ENCODE measurements at places on chromosomes 5 and 9.
A peak's percentile ranks its signal among the peaks of the same experiment; 100 is the strongest.

DNA sequence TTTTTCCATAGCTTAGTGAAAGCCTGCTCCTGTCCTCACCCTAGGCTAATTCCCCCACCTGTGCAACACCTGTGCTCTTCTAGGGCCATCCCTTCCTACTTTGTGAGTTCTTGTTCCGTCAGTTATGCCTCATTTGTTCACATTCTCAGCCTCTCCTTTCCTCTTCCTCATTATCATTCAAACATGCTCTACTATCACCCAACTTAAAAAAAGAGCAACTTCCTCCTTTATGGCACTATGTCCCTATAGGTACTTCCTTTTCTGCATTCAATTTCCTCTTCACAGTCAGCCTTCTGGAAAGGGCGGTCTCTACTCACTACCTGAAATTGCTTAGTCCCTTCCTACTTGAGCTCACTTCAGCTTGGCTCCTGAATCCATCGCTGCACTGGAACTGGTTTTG is 111.8 kb upstream of the LHFPL2 start:
- DNase-seq: no peak

GRCh38 chr9:14209399-14210345 is 104.3 kb downstream of the NFIB start:
- DNase-seq: no peak

DNA sequence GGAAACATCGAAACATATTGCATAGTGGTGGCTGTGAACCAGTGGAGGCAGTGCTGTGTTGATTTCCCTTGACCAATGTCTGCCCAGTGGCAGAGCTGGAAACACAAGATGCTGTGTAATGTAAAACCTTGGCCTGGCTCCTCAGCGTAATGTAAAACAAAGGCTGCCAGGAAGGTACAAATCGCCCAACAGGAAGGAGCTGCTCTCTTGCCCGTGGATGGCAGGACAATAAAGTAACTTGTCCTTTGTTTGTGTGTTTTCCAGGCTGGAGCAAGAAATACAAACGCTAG is 143.4 kb downstream of the PALM2AKAP2 start:
- DNase-seq: no peak

GRCh38 chr5:116912221-116912620 is 337.6 kb upstream of the SEMA6A start:
- DNase-seq: no peak

- DNase-seq: no peak
Measured at GRCh38 chr9:27195191-27195590, 86.2 kb downstream of the TEK start.

DNA sequence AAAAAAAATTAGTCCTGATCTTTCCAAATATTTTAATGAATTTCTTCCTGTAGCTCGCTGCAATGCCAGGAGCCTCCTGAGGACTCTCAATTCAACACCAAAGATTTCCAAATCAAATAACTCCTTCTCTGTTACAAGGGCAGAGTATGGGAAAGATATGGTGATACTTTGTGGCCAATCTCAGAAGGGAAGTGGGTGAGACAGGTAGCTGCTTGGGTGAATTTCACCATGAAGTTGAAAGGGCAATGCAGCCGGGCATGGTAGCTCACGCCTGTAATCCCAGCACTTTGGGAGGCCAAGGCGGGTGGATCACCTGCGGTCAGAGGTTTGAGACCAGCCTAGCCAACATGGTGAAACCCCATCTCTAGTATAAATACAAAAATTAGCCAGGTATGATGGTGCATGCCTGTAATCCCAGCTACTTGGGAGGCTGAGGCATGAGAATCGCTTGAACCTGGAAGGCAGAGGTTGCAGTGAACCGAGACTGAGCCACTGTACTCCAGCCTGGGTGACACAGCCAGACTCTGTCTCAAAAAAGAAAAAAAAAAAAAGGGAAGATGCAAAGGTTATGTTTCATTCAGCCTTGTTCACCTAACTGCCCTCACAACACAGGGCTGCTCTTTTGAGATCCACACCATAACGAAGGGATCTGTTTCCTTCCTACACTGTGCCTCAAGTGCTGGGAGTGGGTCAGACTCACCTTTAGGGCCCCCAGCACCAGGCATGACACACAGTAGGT is 58.6 kb downstream of the PTPN3 start:
- no peak for DNase-seq

DNA sequence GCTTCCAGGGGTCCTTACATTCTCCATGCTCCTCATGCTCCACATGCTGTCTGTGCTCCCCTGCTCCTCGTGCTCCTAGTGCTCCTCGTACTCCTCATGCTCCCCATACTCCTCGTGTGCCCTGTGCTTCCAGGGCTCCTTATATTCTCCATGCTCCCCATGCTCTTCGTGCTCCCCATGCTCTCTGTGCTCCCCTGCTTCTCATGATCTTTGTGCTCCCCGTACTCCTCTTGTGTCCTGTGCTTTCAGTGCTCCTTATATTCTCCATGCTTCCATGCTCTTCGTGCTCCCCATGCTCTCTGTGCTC is 51.9 kb downstream of the TRIP13 start:
- no peak for DNase-seq

GRCh38 chr9:136771907-136772415 is 7.6 kb upstream of the LCN15 start:
- no peak for DNase-seq

DNA sequence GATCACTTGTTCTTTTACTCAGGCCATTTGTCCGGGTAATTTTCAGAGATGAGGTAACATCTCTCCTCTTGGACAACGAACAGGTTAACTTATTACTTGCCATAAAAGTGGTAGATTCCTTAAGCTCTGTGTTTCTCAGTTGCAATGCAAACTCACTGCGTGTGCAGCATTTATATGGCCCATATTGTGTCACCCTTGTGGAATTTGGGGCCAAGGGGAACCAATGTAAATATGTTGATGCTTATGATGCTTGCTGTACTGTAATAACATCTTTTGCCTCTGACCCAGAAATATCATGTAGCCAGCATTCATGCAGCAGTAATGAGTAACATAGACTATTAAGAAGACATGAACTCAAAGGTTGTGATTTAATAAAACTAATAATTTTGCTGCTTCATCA is 175.8 kb downstream of the ADAMTS6 start:
- no peak for DNase-seq

- DNase-seq: no peak
Measured at GRCh38 chr5:174146556-174146955, 101.0 kb downstream of the NSG2 start.

GRCh38 chr5:65307088-65307487 is 174.6 kb downstream of the ADAMTS6 start:
- peak; percentile 30 for DNase-seq

DNA sequence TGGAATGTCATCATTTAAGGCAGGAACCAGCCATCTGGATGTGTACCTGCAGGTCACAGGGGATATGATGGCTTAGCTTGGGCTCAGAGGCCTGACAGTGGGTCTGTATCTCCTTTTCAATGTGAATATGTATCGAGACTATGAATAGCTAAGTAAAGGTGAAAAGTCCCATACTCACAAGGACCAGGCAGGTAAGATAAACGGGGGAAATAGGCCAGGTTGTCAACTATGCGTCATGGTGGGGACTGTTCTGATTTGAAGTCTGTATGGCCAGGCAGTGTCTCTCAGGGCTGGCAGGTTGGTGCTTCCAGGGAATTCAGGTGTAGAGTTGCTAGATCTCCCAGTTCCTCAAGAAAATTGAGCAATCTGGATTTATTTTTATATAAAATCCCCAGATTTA is 987.9 kb upstream of the WWC1 start:
- no peak for DNase-seq

GRCh38 chr9:71271602-71272001 is 150.2 kb upstream of the TRPM3 start:
- no peak for DNase-seq

DNA sequence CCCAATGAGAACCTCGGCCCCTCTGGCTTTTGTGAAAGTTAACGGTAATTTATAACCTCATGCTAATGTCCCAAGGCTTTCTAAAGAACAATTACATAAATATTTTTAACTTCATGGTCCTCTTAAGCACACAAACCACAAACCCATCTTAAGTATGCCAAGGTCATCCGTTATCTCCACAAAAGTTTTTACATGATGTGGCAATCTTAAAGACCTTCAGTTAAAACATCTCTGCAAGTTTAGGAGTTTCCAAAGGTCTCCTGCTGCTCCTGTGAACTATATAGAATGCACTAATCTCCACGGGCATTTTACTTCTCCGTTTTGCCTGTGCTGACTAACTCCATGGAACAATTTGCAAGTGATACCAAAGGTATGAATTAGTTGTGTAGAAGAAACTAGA is 228.2 kb downstream of the TLE1 start:
- peak; percentile 57 for DNase-seq

GRCh38 chr9:81080900-81081299 is 608.4 kb downstream of the TLE1 start:
- DNase-seq: no peak

DNA sequence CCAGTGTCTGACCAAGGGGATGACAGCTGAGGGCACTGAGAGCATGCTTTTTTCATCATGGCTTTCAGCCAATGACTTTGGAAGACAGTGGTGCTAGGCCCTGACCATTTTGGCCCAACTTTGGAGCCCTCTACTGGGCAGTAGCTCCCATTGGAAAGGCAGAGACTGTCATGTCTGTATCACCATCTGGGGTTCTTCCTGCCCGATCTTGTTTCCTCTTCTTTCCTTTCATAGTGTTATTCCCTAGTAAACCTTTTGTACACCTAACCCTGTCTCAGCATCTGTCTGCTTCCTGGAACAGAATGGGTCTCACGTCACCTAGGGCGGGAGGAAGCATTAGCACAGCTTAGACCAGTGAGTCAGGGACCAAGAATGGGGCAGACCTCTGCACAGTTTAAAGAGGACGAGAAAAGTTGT is 97.4 kb upstream of the MAST4 start:
- peak; percentile 54 for DNase-seq

DNA sequence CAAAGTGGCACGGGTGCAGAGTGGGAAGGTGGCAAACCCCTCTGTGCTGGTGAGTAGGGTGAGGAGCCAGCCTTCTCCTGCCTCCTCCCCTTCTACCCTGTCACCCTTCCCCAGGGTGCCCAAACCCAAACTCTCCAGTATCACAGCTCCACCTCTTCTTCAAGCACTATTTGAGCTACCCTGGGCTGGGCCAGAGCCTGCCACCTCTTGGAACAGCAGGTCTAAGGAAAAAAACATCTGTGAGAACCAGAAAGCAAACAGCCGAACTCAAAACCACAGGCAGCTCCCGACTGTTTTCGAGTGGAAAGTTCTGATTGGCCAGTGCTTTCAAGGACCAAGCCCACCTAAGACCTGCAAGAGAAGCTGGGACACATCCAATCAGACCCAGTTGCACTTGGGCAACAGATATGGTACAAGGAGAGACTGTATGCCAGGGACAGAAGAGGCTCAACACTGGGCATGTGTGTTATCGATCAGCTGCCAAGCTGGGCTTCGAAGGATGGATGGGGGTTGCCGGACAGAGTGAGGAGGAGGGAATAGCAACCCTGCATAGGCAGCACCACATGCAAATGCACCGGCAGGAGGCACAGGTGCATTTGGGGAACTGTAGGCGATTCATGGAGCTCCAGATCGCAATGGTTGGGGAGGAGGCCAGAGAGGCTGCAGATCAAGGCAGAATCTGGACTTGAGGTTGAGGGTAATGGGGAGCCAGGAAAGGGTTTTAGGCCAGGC is 19.7 kb downstream of the ACSL6 start:
- no peak for DNase-seq

DNA sequence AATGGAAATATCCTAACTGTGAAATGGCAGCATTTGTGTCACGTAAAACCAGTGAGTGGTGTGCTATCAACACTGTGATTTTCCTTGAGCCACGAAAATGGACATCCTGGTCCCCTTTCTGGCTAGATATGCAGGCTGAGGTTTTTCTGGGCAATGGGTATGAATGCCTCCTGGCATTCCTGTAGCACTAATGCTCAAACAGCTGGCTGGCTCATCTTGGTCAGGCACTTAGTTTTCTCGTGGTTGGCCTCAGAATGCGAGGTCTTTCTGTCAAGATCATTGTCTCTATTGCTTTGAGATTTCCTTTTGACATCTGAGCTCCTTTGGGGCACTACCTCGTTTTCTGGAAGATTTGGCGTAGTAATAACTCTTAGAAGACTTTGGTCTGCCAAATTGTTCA is 15.6 kb downstream of the SLC1A3 start:
- DNase-seq: no peak
